Activated gamma-delta T cell treated with anti-CD3 and anti-CD28 coated beads, Interleukin-2, amount 50 U/mL, for 16 hours (primary cell): ENCODE measurements at places on chromosomes 3 and 15.

GRCh38 chr15:31867536-31868442 lies 162.5 kb upstream of the CHRNA7 start:
- peak; percentile 38 for DNase-seq

GRCh38 chr3:123336441-123336851 lies 112.4 kb downstream of the ADCY5 start:
- no peak for DNase-seq

- DNase-seq: no peak
These were observed 55.5 kb downstream of the LRRC28 start for GRCh38 chr15:99306694-99307338.

DNA sequence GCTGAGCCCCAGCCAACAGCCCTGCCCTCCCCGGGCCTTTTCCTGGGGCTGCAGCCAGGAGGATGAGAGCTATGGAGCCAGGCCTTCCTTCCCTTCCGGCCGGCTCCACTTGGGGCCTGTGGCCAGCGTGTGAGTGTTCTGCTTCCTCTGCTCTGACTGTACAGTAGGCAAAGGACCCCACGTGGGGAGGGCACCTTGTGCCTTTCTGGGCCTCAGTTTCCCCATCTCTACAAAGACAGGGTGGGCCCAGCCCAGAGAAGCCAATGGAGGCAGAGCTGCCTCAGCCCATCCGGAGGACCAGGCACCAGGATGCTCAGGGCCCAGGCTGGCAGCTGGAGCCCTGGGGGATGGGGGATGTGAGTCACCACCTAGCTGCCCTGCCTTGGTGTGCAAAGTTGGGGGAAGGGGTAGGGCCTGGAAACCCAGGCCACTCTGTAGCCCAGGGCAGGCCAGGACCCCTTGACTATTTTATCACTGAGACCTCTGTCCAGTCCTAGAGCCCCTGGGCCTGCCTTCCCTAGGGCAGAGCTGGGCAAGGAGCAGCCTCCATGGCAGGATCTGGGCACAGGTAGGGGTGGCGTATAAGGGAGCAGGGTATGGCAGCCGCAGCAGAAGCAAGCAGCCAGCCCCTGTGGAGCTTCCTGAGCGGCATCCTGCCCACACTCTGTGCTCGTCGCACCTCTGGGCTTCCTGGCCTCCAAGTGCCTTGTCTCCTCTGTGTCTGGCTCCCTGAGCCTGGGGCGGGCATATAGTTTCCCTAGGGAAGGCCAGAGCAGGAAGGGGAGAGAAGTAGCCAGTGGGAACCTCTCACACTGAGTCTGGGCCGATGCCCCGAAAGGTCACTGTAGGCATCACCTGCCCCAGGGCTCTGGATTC lies 1.8 kb downstream of the PSTPIP1 start:
- DNase-seq: no peak

DNA sequence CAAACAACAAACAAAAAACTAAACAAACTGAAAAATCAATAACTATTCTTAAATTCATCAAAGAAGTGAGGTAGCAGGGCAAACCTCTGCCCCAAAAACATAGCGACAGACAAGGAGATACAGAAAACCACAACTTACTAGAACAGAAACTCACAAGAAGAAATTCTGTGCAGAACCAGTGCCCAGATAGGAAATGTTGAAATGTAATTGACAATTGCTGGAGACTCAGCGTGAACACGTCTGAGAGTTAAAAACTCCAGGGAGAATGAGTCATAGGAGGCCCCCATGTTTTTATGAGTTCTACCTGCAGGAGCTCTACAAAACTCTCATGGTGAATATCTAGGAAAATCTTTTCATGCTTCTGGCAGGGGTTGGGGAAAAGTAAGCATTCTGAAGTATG lies 95.5 kb upstream of the SETMAR start:
- DNase-seq: no peak

DNA sequence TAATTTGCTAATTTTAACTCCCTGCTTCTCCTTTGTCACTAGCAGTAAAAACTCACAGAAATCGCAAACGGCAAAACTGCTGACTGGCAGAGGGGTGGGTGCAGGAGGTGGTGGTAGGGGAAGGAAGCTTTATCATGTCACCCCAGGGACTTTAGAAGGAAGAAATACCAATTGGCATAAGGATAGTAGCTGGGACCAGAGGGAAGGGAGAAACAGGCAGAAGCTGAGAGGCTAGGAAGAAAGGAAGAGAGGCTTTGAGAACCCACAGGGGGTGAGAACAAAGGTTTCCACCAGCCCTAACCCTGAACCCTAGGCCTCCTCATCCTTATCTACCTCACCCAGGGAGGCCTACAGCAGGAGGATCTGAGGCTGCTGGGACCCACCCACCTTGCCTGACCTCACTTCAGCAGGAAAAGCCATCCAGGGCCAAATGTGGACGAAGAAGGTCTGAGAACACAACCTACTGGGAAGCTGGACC lies 10.7 kb downstream of the ITGB5 start:
- DNase-seq: no peak

DNA sequence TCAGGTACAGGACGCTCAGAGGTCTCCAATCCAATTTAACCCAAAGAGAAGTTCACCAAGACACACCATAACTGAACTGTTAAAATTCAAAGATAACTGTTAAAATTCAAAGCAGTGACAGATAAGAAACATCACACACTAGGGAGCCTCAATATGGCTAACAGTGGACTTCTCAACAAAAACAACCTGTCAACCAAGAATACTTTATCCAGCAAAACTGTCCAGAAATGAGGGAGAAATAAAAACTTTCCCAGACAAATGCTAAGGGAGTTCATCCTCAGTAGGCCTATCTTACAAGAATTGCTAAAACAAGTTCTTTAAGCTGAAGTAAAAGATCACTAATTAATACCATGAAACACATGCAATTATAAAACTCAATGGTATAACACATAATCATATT lies 36.3 kb upstream of the MYLK start:
- DNase-seq: no peak

GRCh38 chr15:50140098-50140497 lies 21.1 kb upstream of the ATP8B4 start:
- DNase-seq: no peak

DNA sequence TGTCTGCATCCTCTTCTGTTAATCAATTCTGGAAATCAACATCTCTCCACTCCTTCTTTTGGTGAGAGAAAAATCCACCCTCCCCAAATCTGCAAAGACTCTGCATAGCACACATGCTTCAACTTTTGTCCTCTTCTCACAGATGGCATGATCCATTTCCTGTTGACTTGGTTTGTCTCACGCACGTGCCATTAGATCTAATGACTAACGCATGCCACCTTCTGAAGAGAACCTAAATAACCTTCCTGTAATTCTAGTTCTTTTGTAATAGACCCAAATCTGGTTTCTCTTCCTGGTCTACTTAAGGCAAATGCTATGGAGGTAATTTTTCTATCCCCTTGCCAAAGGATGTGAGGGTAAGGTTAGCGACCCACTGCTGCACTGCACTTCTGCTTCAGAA lies 51.0 kb upstream of the ATOSA start:
- DNase-seq: no peak

- DNase-seq: no peak
These were observed 6.6 kb upstream of the TPM1 start for GRCh38 chr15:63035977-63036376.

DNA sequence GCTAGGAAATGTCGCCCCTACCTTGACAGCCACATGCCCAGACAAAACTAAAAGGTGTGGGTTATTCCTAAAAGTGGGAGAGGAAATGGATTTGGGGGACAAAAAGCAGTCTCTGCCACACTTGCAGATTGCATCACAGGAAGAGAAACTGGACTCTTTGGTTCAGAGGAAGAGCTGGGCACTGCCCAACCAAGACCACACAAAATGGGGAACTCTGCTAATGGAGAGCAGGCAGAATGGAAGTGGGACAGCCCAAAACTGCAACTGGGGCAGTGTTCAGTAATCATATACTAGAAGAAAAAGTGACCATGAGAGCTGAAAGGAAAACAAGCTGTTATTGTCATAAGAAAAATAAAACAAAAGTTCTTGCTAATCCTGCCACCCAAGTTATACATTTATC lies 138.9 kb upstream of the FRMD4B start:
- no peak for DNase-seq

DNA sequence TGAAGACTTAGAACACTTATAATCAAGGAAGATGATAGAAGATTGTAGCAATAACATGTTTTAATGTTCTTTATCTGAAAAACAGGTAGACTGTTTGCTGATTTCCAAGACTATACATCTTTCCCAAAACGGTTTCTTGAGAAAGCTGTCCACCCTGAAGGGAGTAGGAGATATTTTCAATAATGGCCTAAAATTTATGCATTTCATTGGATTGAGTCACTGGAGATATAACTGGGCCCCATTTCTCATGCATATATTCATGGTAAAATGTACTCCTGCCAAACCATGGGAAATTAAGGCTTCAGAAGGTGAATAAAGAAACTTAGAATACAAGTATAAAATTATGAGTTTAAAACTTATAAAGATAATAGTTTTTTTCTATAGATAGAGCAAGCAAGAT lies 143.9 kb downstream of the LSAMP start:
- no peak for DNase-seq

DNA sequence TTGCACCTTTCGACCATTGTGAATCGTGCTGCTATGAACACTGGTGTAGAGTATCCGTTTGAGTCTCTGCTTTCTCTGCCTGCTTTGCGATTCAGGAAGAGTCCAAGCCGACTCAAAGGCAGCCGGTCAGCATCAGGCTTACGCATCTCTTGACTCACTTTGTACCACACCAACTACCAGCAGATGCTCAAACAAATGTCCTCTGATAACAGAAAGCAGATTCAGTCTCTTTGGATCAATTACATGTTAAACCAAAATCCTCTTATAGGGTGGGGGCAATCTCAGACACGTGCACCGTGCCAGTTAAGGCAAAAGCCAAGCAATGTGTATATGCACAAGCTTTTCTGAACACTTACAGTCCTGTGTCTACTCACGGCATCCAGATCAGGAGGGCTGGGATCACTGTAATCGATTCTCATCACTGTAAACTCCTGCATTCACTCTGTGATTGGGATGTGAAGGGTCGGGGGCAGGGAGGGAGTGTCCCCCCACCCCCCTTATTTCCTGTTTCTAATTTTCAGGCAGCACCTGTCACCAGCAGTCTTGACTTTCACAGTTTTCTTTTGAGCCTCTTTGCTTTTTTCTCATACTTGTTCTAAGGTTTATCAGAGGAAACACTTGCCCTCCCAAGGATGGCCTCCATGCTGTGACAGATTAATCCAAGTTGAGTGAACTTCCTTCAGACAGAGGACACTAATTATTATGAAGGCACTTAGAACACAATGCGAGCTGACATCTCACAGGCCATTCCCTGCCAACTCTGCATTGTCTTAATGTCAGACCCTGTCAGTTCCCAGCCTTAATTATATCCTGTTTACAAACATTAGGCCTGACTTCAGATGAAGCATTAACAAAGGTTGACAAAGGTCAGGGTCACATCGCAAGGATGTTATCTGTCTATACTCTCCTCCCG lies 153.5 kb downstream of the MECOM start:
- no peak for DNase-seq

GRCh38 chr3:160876643-160877042 lies 120.6 kb downstream of the PPM1L start:
- no peak for DNase-seq

DNA sequence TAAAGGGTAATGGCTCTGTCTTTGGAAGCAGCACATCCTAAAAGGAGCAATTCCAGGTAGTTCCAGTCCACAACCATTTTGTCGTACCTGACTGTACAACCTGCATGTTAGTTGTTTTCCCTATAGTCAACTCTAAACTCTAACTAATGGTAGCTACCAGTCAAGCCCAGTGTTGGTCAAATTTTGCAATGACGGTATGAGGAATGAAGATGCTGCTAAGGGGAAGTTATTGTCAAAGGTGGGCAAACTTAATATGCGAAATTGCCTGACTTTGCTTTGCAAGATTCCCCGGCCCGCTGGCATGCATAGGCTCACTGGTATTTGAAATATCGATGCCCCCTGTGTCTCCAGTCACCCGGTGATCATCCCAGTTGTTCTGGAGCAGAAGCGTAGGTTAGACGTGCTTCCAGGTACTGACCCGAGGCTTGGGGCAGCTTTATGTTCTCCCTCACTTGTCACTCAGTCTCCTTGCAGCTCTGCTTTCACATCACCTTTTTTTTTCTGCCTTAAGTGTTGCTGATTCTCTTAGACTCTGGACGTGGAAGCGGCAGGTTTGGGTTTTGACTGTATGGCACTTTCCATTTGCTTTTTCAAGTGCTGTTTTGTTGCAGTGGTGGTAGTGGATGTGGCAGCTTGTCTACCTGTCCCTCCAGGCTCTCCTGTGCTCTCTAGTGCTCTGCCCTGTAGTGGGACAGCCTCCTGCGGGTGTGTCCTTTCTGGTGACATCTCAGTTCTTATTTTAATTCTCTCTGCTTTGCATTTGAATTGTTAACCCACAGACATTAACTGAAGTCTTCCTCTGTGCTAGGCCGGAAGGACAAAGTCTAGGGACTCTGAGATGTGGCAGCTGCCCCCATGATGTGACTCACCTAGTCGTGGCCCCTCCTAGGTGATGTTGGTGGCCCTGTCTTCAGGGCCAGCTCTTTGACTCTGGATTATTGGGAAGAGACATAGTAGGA lies 95.8 kb upstream of the UMPS start:
- no peak for DNase-seq

- no peak for DNase-seq
These were observed 13.0 kb downstream of the MCM2 start for GRCh38 chr3:127611251-127611650.

- DNase-seq: no peak
These were observed 65.4 kb upstream of the P2RY1 start for GRCh38 chr3:152769523-152769922.

DNA sequence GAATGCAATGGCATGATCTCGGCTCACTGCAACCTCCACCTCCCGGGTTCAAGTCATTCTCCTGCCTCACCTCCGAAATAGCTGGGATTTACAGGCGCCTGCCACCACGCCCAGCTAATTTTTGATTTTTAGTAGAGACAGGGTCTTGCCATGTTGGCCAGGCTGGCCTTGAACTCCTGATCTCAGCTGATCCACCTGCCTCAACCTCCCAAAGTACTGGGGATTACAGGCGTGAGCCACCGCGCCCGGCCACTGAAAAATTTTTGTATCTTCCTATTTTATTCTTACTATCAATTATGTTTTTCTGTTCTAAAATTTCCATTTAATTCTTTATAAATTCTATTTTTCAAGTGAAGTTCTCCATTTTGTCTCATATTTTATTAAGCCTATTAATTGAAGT lies 730.4 kb downstream of the EDEM1 start:
- DNase-seq: no peak

DNA sequence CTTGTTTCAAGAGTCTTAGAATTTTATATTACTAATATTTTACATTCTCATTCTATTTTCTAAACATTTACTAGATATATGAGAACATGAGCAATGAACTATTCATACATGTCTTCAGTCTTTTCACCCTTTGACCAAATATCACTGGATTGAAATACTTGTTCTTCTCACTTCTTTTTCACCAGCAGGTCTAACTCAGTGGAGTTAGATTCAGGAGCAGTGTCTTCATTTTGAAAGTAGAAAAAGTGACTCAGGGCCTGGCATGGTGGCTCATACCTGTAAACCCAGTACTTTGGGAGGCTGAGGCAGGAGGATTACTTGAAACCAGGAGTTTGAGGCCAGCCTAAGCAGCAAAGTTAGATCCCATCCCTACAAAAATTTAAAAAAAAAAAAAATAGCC lies 70.8 kb downstream of the USP13 start:
- no peak for DNase-seq

- no peak for DNase-seq
These were observed 13.9 kb downstream of the CRYBG3 start for GRCh38 chr3:97835761-97836160.
